Stimulated activated CD4-positive, alpha-beta T cell treated with anti-CD3 and anti-CD28 coated beads, Interleukin-15, amount 100 ng/mL, for 1 hour (primary cell): ENCODE measurements at places on chromosomes 2 and 18.

GRCh38 chr2:219056896-219057708 lies 3.6 kb downstream of the IHH start:
- no peak for DNase-seq

- DNase-seq: no peak
These were observed 24.7 kb upstream of the NMUR1 start for GRCh38 chr2:231554748-231555545.

GRCh38 chr2:230128623-230129342 lies 60.1 kb upstream of the SLC16A14 start:
- DNase-seq: no peak

DNA sequence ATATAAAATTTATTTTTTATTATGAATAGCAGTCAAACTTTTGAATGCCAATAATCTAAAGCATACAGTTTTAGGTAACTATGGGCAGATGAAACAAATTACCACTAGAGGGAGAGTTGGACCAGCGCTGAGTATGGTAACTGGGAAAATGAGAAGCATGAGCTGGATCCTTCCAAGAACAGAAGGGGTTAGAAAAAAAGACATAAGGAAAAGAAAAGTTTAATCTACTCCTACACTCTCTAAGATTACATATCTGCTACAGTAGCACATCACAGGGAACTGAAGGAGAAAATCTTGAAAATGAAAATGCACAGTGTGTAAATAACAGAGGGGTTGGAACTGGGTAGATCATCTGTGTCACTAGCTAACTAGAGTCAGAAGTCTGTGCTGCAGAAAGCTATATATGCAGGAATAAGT lies 15.5 kb downstream of the REG3G start:
- DNase-seq: no peak

GRCh38 chr2:71064754-71065621 lies 3.5 kb upstream of the NAGK start:
- no peak for DNase-seq

GRCh38 chr18:2396162-2396505 lies 175.2 kb downstream of the METTL4 start:
- no peak for DNase-seq

GRCh38 chr18:3794537-3795348 lies 344.8 kb downstream of the TGIF1 start:
- DNase-seq: no peak

DNA sequence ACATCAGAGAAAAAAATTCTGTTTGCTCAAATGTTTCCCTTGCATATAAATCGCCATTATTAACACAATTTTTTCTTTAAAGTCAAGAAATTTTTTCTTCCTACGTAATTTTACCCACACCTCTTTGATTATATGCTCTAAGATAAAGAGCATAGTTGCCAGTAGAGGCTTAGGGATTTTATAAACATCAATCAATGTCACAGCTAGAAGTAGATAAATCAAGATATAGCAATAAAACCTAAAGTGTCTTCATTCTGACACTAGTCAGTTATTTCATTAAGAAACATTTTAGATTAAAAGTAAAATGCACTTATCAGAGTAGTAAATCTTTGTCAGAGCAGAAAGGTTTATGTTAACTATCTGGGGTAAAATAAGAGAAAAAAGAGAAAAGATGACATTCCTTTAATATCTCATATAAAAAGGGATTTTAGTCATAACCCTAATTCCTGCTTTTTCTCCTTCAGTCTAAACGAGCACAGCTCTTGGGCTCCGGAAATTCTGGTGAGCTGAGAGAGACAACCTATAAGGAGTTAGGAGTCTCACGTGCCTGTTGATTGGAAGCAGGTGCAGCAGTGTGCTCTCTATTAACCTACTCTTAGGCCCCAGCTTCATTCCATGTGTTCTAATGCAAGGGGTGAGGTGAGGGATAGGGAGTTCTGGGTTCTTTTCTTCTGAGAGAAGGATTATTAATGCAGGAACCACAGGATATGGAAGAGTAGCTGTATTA lies 172.4 kb upstream of the GULP1 start:
- DNase-seq: no peak

DNA sequence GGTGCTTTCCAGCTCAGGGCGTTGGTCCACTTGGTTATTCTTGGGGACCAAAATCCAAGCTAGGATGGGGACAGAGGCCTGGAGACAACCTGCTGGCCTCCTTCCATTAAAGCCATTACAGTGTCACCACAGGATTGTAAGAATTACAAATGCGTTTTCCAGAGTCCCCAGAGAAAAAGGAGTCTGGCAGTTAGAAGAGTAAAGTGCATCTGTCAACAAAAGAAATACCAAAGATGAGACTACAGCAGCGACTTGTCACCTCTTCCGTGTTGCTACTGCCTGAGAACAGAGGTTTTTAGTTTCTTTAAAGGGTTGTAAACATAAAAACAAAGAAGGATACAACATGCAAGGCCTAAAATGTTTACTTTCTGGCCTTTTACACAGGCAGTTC lies 235.7 kb downstream of the AGAP1 start:
- no peak for DNase-seq

DNA sequence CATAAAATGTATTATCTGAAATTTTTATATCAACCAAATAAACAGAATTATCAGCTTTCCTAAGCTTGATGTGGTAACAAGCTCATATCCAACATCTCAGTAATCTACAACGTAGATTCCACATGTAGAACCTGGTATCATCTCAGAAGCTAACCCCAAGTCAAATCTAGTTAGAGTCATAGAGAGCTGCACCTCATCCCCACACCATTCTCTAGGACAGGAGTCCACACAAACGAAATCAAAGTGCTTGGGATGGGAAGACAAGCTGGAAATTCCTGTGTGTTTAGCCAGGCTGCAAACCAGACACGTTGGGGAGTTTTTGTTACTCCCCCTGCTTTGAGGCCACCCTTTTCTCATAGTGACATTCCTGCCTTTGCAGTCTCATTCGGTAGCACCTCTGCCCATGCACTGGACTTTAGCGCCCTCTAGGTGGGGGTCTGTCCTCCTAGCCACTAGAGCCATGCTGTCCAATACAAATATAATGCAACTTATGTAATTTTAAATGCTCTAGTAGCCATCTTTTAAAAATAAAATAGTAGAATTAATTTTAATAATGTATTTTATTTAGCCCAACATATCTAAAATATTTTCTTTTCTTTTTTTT lies 28.1 kb upstream of the SATB2 start:
- DNase-seq: no peak

GRCh38 chr2:45833968-45834344 lies 182.5 kb downstream of the PRKCE start:
- DNase-seq: no peak

DNA sequence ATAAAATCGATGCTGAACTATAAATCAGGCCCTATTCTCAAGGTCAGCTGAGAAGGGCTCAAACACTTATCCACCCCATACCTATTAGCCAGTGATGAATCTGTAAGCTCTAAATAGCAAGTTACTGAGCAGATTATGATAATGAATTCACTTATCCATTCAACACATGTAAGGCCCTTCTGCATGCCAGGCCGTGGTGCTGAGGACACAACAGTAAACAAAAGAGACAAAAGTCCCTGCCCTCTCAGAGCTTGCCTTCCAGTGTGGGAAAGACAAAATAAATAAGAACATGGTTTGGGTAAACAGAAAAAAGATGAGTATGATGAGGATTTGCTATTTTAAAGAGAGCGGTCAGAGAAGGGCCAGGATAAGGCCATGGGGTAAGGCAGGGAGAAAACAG lies 11.7 kb downstream of the TTC32 start:
- no peak for DNase-seq

GRCh38 chr18:61948846-61949438 lies 56.1 kb upstream of the RNF152 start:
- DNase-seq: no peak

GRCh38 chr2:120177001-120177621 lies 46.1 kb downstream of the TMEM185B start:
- DNase-seq: peak; percentile 58

GRCh38 chr2:50840341-50841124 lies 191.4 kb downstream of the NRXN1 start:
- DNase-seq: no peak

DNA sequence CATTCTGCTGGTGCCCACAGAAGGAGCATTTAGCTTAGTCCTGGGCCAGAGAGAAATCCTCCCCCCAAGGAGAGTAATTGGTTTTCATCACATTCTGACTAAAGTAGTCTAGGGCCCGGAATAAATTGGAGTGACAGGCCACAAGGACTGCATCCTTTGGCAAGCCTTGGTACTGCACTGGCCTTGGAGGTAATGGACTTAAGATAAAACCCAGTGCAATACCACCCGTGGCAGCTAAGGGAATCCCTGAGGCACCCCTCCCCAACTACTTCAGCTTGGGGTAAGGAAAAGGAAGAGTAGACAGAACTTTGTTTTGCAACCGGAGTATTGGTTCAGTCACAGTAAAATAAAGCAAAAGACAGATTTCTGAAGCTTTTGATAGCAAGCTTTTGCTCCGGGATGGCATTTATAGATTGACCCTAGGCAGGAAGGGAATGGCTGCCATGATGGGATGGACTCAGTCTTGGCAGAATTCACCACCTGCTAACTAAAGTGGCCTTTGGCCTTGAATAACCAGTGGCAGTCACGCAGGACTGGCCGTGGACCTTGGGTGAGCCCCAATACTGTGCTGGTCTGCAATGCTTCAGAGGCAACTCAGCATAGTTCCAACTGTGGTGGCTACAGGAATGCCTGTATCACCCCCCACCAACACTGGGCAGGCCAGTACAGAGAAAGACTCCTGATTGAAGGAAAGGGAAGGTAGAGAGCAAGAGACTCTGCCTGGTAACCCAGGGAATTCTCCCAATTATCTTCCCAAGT lies 14.1 kb downstream of the ORC4 start:
- no peak for DNase-seq

DNA sequence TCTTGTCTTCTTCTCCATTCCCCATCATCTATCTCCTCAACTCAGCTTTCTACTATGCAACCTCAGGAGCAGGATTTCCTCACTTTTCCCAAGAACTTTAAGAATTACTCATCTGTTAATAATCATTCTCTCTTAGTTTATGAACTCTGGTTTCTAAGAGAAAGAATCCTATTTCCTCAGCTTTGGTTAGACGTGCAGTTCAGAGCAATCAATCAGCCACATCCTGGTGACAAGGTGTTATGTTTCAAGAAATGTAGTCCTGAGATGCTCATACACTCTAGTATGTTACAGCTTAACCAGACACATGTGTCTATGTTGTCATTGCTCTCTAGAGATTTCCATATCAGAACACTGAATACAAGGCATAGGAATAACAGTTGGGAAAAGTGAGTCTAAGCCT lies 277.9 kb downstream of the MBD2 start:
- DNase-seq: no peak

- DNase-seq: no peak
These were observed 73.6 kb upstream of the ZNF804A start for GRCh38 chr2:184524551-184525382.

DNA sequence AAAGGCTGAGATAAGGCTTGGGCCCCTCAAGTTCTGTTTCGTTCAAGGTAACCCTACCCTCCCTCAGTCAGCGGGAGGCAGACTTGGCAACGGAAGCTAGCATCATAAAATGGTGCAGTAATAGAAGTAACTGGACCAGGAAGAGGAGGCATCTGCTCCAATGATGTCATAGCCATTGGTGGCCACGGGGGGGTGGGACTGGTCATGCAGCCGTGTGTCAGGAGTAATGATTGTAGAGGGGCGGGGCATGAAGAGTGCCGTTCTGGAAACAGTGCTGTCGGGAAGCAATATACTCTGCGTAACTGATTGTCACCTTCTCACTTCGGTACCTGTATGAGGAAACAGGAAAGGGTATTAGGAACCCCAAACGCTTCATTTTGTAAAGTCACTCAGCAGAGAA lies 6.9 kb upstream of the POLR2D start:
- DNase-seq: no peak
